ENCODE measurements at places on chromosomes 12 and 14.

- H3K27ac ChIP-seq, result no peak overlapping the region
- H3K4me3 ChIP-seq, result no peak overlapping the region
- no peaks in the 10 kb centered on the region for H3K36me3 ChIP-seq
- no peak for DNase-seq
Measured at GRCh38 chr14:88669346-88669745, 106.5 kb downstream of the ZC3H14 start.

- peaks cover 4% of the 10 kb centered on the region for H3K4me1 ChIP-seq
- peaks cover 54% of the 10 kb centered on the region for H3K27me3 ChIP-seq
- no peak overlapping the region for H3K27ac ChIP-seq
- peak; percentile 61 for DNase-seq
- H3K4me3 ChIP-seq, result peak overlapping the region; percentile 52
Measured at GRCh38 chr14:41609704-41610183, 3.1 kb downstream of the LRFN5 start.

GRCh38 chr14:28608851-28609828, 157.4 kb upstream of the FOXG1 start:
- no peak overlapping the region for H3K4me3 ChIP-seq
- DNase-seq, result no peak
- no peak overlapping the region for H3K27ac ChIP-seq
- H3K27me3 ChIP-seq, result no peaks in the 10 kb centered on the region

GRCh38 chr12:50690925-50691324, 73.0 kb upstream of the ATF1 start:
- no peak for DNase-seq
- H3K4me1 ChIP-seq, result no peaks in the 10 kb centered on the region
- H3K27me3 ChIP-seq, result no peaks in the 10 kb centered on the region
- H3K36me3 ChIP-seq, result peaks cover 91% of the 10 kb centered on the region
- H3K27ac ChIP-seq, result no peak overlapping the region

DNA sequence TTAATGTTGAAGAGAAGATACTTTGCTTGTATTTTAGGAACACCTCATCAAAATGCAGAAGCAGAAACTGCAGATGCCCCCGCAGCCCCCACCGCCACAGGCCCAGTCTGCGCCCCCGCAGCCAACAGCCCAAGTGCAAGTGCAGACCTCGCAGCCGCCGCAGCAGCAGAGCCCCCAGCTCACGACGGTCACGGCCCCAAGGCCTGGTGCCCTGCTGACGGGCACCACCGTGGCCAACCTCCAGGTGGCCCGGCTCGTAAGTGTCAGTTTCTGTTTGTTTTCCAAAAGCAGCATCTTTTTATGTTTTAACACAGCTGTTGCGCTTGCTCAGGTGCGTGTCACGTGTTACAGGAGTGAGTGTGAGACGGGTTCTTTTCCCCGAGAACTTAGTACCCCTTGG, 79.5 kb downstream of the DDX51 start:
- no peak overlapping the region for H3K4me3 ChIP-seq
- H3K36me3 ChIP-seq, result peaks cover 83% of the 10 kb centered on the region
- no peak for DNase-seq
- H3K27me3 ChIP-seq, result no peaks in the 10 kb centered on the region
- H3K4me1 ChIP-seq, result no peaks in the 10 kb centered on the region

DNA sequence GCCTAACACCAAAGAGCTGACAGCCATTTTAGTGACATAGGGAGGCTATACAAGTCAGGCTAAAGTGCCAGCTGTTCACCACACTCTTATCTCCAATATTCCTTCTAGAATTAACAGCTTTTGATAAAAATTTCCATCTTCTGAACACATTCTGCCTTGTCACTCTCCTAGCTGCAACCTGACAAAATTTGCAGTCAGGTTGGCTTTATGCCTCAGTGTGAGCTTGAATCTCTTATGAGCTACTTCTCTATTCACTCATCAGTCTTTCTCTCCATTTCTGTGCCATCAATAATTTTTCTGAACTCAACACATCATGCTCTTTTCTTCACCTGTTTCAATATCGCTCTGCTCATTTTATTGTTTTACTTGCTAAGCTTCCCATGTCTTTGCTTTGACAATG, 50.2 kb downstream of the TMTC1 start:
- H3K27ac ChIP-seq, result no peak overlapping the region
- H3K4me1 ChIP-seq, result no peaks in the 10 kb centered on the region
- H3K4me3 ChIP-seq, result no peak overlapping the region
- H3K36me3 ChIP-seq, result no peaks in the 10 kb centered on the region

DNA sequence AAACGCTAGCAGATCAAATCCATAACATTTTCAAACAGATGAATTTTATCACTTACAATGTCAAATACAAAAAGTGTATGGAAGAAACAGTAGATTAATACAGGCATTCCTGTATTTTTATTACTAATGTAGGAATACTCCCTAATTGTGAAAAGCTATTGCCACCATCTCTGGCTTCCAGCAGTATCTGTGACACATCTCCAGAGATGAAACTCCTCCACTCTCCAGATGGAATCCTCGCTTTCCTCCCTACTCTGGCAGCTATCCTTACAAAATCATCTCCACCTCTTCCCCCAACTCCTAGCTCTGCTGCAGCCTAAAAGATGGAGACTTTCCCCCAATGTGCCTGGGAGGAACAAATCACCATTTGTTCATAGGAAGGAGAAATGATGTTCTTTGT, 211.4 kb downstream of the SSPN start:
- peaks cover 16% of the 10 kb centered on the region for H3K36me3 ChIP-seq
- no peaks in the 10 kb centered on the region for H3K4me1 ChIP-seq
- H3K27me3 ChIP-seq, result no peaks in the 10 kb centered on the region

GRCh38 chr14:69716478-69717187, 50.3 kb upstream of the SRSF5 start:
- H3K27me3 ChIP-seq, result no peaks in the 10 kb centered on the region
- H3K4me1 ChIP-seq, result peaks cover 74% of the 10 kb centered on the region
- H3K27ac ChIP-seq, result peak overlapping the region; percentile 73
- H3K36me3 ChIP-seq, result no peaks in the 10 kb centered on the region
- H3K4me3 ChIP-seq, result no peak overlapping the region

DNA sequence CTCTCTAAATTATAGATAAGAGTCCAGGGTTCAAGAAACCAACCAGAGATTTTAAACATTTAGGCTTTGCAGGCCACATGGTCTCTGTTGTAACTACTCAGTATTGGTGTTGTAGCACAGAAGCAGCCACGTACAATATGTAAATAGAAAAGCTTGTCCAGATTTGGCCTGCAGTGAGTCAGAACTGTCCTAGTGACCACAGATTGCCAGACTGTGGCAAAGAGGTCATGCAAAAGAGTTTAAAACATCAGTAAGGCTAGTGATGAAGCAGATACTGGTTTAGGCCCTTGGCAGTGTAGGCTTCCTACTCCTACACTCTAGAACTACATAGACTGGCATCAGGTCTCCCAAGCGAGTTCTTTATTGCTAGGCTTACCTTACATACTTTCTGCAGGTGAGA, 117.6 kb upstream of the GARIN6 start:
- no peaks in the 10 kb centered on the region for H3K4me1 ChIP-seq
- no peaks in the 10 kb centered on the region for H3K27me3 ChIP-seq
- no peak for DNase-seq
- H3K27ac ChIP-seq, result no peak overlapping the region
- no peak overlapping the region for H3K4me3 ChIP-seq

GRCh38 chr12:52878507-52879393, 26.1 kb downstream of the KRT8 start:
- peaks cover 12% of the 10 kb centered on the region for H3K4me1 ChIP-seq
- H3K4me3 ChIP-seq, result no peak overlapping the region
- DNase-seq, result no peak
- H3K27ac ChIP-seq, result no peak overlapping the region
- H3K36me3 ChIP-seq, result no peaks in the 10 kb centered on the region

DNA sequence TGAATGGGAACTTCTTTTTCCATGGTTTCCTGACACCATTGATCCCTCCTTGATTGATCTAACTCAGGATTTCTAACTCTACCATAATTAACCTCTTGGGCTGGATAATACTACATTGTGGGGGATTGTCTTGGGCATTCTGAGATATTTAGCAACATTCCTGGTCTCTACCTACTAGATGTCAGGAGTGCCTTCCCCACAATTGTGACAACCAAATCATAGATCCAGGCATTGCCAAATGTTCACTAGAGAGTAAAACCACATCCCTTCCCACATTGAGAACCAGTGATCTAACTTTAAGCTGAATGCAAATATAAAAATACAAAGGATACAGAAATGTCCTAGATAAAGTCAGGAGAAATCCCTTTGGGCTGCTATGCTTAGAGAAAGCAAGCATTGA, 36.9 kb upstream of the CCDC198 start:
- no peak overlapping the region for H3K4me3 ChIP-seq
- no peak overlapping the region for H3K27ac ChIP-seq
- H3K27me3 ChIP-seq, result no peaks in the 10 kb centered on the region

DNA sequence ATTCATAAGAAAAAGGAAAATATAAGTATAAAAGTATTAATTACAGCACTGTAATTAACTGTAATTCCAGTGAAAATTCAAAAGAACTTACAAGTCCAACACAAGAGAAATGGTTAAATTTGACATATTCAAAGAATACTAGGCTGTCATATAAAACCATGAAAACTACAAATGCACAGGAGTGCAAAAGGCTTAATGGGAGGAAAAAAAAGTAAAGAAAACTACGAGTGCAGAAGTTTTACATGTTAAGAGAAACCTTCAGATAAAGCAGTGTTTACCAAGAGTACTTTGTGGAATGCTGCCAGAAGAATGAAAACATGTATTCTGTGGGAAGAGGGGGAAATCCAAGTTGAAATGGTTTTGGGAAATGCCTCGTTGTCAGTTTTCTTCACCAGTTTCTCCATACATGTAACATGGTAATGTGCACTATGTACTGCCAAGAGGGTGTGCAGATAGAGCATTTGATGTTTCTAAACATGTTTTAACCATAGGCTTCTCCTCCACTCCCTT, 9.1 kb downstream of the HEATR5A start:
- no peaks in the 10 kb centered on the region for H3K36me3 ChIP-seq
- H3K4me1 ChIP-seq, result peaks cover 29% of the 10 kb centered on the region
- no peak overlapping the region for H3K4me3 ChIP-seq
- H3K27me3 ChIP-seq, result no peaks in the 10 kb centered on the region
- DNase-seq, result no peak
- no peak overlapping the region for H3K27ac ChIP-seq

DNA sequence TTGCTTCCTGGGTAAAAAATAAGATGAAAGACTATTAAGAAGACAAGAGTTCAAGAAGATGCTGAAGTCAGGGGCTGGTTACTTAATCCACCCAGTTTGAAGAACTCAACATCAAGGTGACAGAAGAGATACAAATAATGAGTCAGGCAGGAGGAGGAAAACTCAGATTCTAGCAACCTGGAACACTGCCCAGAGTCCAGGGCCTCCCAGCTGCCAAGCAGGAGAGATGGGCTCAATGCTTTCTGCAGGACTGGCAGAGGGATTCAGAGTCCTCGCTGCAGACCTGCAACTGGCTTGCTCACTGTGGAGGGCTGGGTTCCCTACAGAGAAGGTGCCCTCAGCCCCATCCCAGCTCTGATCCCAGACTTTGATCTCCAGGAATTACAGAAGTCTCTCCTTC, 28.6 kb upstream of the CEBPE start:
- peaks cover 10% of the 10 kb centered on the region for H3K4me1 ChIP-seq
- no peak overlapping the region for H3K4me3 ChIP-seq
- DNase-seq, result no peak
- no peak overlapping the region for H3K27ac ChIP-seq
- no peaks in the 10 kb centered on the region for H3K36me3 ChIP-seq

- no peaks in the 10 kb centered on the region for H3K27me3 ChIP-seq
- no peak overlapping the region for H3K4me3 ChIP-seq
- DNase-seq, result no peak
- peaks cover 42% of the 10 kb centered on the region for H3K4me1 ChIP-seq
- peaks cover 90% of the 10 kb centered on the region for H3K36me3 ChIP-seq
- H3K27ac ChIP-seq, result peak overlapping the region; percentile 24
Measured at GRCh38 chr14:24436355-24437019, 6.1 kb downstream of the SDR39U1 start.

GRCh38 chr12:97944576-97944975, 482.0 kb downstream of the RMST start:
- no peaks in the 10 kb centered on the region for H3K4me1 ChIP-seq
- no peak for DNase-seq
- H3K36me3 ChIP-seq, result no peaks in the 10 kb centered on the region
- H3K27me3 ChIP-seq, result no peaks in the 10 kb centered on the region
- no peak overlapping the region for H3K27ac ChIP-seq

- H3K36me3 ChIP-seq, result no peaks in the 10 kb centered on the region
- H3K27ac ChIP-seq, result no peak overlapping the region
- no peak for DNase-seq
- H3K27me3 ChIP-seq, result no peaks in the 10 kb centered on the region
- no peak overlapping the region for H3K4me3 ChIP-seq
Measured at GRCh38 chr14:80996049-80996901, 40.9 kb downstream of the TSHR start.

DNA sequence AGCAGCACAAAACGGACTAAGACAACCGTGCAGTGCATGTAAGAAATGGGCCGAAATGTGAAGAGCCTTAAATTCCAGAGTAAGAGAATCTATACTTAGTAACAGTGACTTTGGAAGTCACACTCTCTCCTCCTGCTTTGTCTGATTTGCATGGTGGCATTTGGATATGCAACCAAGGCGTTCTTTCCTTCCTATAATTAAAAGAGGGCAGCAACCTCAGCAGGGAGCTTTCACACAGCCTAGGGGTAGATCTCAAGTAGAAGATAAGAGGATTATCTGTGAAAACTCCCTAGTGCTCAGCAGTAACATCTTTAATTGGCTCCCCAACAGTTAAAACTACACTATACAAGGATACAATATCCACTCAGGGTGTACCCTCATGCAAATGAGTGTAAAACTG, 16.5 kb downstream of the GMFB start:
- peaks cover 24% of the 10 kb centered on the region for H3K36me3 ChIP-seq
- no peak overlapping the region for H3K4me3 ChIP-seq
- no peaks in the 10 kb centered on the region for H3K27me3 ChIP-seq
- DNase-seq, result no peak
- H3K4me1 ChIP-seq, result no peaks in the 10 kb centered on the region

GRCh38 chr14:91831337-91831736, 36.0 kb downstream of the TC2N start:
- peak overlapping the region; percentile 39 for H3K27ac ChIP-seq
- no peaks in the 10 kb centered on the region for H3K27me3 ChIP-seq
- no peak for DNase-seq
- no peak overlapping the region for H3K4me3 ChIP-seq

GRCh38 chr14:69789118-69789640, 7.9 kb downstream of the SLC10A1 start:
- no peak overlapping the region for H3K4me3 ChIP-seq
- H3K36me3 ChIP-seq, result peaks cover 5% of the 10 kb centered on the region
- H3K4me1 ChIP-seq, result no peaks in the 10 kb centered on the region
- no peak for DNase-seq

DNA sequence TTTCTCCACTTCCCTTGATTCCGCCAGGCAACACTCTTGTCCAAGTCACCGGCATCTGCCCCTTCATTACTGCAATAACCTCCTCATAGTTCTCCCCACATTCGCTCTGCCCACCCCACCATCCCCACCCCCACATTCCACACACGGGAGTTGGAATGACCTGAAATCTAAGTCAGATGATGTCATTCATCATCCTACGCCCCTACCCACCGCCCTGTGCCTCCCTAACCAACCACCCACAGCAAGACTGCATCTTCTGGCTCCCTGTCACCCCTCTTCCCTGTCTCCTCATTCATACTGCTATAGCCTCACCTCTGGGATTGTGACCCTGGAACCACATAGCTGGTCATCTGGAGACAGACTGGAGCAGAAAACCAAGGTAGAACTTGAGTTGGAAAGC, 7.9 kb upstream of the PWP1 start:
- H3K27me3 ChIP-seq, result peaks cover 12% of the 10 kb centered on the region
- DNase-seq, result no peak
- no peak overlapping the region for H3K4me3 ChIP-seq
- H3K36me3 ChIP-seq, result no peaks in the 10 kb centered on the region
- no peak overlapping the region for H3K27ac ChIP-seq
